Activated naive CD4-positive, alpha-beta T cell treated with Interleukin-2 at 50 U/mL for 16 hours (primary cell): ENCODE measurements at places on chromosomes 2 and 18.

DNA sequence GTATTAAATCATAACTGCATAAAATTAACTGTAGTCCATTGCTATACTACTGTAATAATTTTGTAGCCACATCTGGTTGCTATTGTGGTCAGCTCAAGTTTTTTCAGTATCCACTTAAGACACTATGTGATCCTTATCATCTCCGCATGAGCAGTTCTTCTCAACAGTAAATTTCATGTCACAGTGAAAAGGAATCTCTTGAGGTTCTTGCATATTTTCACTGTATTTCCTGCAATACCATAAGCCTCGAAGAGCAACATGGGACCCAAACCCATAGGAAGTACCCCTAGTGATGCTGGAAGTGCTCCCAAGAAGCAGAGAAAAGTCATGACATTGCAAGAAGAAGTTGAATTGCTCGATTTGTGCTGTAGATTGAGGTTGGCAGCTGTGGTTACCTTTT is 86.7 kb downstream of the LDLRAD4 start:
- DNase-seq: no peak

DNA sequence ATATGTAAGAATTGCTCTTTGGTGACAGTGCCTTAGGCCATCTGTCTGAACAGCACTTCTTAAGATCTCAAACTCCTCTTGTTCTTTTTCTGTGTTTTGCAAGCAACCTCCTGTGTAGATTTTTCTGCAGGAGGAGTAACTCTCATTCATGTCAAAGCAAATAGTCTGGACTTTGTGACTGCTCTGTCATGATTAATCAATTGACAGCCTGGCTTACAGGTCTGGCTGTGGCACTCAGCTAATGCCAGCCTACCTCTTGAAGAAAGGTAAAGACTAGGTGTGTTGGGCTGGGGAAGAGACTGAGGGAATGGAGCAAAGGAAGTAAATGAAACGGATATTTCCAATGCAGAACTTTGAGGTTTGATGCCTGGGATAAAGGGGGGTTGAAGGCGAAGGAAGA is 156.6 kb downstream of the CERS6 start:
- no peak for DNase-seq

DNA sequence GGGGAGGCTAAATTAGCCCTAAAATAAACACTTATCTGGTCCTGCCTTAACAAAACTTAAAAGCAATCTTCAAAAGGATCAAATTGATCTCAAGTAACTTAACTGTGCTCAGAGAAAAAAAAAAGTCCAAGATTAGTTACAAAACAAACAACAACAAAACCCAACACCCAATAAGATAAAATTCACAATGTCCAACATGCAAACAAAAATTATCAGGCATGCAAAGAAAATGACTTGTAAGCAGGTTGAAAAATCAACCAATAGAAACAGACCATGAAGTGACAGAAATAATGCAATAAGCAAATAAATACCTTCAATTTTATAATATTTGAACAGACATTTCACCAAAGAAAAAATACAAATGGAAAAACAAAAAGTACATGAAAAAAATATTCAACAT is 4.0 kb upstream of the REEP1 start:
- DNase-seq: no peak

GRCh38 chr2:154849482-154849881 is 151.0 kb downstream of the KCNJ3 start:
- DNase-seq: no peak

DNA sequence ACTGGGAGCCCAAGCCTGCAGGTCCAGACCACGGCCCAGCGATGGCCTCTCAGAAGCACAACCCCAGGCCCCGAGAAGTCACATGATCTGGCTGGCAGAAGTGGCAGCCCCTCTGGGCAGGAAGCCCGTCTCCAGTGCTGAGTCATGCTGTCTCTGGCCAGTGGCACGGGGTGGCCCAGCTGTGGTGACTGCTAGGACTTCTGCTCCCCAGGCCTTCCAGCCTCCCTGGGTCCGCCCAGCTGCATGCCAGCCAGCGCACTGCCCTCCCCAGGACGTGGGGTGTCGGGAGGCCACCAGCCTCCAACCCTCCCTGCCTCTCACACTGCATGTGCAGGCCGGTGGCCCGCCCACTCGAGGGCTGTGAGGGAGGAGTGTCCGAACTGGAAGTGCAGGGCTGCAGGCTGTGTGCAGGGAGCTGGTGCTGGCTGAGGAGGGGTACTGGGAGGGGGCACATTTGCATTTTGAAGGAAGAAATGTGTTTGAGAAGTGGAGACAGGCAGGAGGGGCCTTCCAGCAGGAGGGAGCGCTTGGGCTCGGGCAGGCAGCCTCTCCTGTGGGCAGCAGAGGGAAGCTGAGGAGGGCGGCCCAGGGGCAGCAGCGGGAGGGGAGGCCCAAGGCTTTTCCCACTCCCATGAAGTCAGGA is 17.0 kb upstream of the HPCAL1 start:
- DNase-seq: no peak

DNA sequence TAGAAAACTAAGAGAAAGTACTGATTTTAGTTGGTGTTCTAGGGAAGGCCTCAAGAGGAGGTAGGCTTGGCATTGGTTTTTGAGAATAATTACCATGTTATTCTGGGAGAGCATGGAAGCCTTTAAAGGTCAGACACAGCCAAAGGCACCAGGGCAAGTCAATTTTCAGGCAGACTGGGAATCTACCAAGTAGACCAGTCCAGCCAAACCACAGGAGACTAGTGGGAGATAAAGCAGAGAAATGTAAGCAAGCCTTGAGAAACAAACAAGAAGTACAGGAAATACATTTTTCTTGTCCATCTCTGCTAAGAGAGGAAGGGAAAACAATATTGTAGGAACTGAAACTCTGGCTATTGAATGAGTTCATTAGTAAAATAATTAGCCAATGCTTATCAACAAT is 5.5 kb upstream of the CCDC68 start:
- DNase-seq: no peak

DNA sequence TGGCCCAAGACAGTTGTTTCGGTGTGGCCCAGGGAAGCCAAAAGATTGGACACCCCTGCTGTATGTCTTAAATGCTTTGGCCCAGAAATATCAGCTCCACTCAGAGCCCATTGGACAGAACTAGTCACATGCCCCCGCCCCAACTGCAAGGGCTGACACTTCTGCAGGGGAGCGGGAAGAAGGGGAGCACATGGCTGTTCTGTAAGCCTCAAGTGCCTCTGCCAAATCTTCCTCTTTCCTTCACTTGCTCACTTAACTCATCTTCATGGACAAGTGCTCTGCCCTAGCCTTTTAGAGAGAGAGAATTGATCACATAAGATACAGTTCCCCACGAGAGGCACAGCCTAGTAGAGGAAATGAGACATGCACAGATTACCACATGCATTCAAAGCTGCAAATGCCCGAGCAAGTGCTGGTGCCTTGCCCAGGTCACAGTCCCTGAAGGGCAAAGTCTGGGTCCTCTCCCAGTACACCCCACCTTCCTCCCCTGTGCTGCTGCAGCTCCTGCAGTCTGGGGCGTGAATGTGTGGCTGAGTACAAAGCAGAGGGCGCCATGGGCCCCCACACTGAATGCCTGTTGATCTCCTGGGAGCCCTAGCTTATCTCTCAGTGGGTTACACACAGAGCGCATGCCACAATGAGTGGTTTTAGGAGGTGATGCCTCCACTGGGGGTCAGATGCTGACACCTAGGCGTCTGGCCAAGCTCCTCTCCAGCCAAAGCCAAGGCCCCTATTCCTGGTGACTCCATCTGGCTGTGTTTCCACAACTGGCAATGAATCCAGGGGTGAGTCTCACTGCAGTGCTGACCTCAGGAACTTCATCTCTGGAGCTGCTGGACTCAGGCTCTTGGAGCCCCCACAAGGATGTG is 135.3 kb downstream of the CTIF start:
- DNase-seq: no peak

- DNase-seq: no peak
These were observed 111.1 kb upstream of the SPOPL start for GRCh38 chr2:138390316-138390945.

DNA sequence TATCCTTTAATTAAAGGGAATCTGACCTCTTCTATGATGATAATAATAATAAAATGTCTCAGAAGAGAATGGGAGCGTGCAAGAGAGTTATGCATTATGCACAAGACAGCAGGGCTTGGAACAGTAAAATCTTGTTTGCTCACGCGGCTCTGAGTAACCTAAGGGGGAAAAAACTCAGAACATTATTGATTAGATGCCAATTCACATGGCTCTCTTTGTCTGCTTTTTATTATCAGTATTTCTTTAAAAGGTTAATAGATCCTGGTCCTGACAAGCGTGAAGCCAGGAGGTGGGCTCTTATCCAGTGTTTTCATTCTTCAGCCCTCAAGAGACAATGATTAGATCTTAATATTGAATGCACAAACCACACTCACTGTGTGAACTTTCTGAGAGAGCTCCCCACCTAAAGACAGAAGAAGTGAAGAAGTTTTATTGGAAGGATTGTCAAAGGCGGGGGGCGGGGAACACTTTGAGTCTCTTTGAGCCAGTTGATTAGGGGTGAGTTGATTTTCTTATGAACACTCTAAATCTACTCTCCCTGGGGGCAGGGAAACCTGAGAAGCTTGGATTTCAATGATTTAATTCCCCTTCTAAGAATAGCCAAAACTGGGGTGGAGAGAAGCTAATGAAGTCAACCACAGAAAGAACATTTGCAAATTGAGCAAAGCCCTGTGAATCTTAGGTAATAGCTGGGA is 127.5 kb upstream of the CTAGE1 start:
- DNase-seq: no peak

DNA sequence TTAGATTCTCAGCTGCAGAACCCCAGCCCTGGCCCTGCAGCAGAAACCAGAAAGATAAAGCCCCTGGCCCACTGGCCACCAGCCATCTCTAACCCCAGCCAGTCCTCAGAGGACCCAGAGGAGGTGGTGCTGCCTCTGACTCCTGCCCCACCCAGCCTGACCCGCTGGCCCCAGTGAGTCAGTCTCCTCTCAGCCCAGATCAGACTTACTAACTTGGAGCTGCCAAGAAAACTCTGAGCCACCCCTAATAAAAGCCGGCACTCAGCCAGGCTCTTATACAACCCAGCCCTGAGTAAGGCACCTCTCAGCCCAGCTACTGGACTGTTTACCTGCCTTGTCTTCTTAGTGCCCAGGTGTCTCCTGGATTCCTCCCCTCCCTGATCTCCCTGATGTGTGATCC is 2.0 kb downstream of the SLC14A2 start:
- DNase-seq: no peak

DNA sequence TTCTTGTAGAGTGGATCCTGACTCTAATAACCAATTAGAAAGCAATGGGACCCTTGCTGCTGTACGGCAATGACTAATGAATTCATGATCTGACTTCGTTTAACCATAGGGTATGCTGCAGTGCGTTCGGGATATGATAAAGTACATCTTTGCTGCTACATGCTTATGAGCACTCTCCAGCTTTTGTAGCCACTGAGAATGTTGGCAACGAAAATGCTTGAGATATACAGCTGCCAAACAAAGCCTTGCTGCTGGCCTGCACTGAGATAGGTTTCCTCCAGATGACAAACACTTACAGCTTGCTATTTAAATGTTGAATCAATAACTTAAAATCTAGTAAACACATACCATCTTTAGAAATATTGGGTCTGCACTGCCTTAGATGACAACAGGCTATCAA is 372.4 kb upstream of the SLC8A1 start:
- DNase-seq: no peak

DNA sequence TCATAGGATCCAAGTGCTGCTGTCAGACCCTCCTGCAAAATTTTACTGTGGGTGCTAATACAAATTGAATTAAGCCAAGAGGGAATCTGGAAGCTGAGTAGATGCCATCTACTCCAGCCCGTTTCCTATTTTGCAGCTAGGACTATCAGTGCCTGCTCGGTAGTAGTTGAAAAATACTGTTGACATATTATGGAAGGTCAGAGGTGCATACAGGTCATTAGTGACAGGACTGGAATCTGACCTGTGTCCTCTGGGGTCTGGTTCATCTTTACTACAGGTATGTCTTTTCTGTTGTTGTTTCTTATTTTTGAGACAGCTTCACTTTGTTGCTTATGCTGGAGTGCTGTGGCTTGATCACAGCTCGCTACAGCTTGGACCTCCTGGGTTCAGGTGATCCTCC is 58.8 kb downstream of the MAP4K4 start:
- no peak for DNase-seq

GRCh38 chr2:100924122-100924519 is 78.0 kb upstream of the RPL31 start:
- no peak for DNase-seq

- no peak for DNase-seq
These were observed 22.3 kb downstream of the ATP8B1 start for GRCh38 chr18:57780706-57781347.

- DNase-seq: no peak
These were observed 14.0 kb downstream of the ATP8B1 start for GRCh38 chr18:57789090-57789489.

DNA sequence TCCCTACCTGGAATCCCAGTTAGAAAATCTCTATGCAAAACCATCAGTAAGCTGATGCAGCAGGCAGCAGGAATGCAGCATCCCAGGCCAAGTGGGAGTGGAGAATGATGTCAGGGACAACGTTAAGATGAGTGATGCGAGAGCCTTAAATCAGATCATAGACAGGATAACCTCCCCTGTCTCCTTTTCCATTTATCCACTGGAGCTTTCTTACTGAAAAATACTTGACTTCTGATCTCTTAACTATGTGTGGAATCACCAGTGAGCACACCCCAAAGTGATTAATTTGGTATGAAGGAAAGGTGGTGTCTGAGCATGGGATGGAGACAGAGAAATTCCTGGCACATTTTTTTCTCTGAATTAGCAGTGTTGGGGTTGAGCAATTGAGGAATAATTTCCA is 98.0 kb downstream of the RND3 start:
- DNase-seq: no peak

- DNase-seq: no peak
These were observed 74.9 kb upstream of the PELI1 start for GRCh38 chr2:64219149-64219548.

DNA sequence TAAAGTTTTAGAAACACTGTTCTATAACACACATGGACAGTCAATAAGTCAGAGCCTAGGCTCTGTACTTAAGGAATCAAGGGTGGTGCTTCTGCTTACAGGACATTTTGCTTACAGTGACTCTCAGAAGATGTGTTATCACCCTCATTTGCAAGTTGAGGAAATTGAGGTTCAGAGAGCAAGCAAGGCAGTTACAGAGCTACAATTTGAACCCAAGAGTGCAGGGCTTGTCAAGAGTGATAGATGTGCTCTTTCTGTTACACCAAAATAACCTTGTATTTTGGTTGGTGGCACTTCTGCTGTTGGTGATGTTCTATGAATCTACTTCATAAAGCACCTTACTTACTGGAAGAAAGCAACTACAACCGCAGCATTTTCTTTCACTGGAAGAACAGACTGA is 170.2 kb downstream of the THADA start:
- DNase-seq: no peak

- no peak for DNase-seq
These were observed 144.1 kb downstream of the SMAD7 start for GRCh38 chr18:48806551-48807261.
